ENCODE measurements at places on chromosomes 2 and 18.

DNA sequence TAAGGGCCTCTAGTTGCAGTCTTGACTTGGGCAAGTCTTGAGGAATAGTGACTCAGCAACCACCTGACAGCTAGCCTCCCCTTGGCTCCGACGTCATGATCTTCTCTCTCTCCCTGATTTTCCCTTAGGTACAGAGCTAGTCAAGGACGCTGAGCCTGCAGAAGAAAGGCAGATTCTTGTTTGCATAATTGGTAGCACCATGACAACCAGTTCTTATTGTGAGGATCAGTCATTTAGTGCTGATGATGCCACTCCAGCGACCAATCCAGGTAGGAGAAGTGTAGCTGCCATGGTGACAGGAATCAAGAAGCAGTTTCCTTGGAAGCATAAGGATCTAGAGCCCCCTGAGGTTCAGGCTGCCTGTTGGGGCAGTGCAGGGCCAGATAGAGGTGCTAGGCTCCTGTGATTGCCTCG lies 2.8 kb upstream of the RESP18 start:
- DNase-seq = no peak

GRCh38 chr2:113233593-113234550 lies 44.8 kb downstream of the PAX8 start:
- DNase-seq = no peak

- no peak for DNase-seq
Observed at GRCh38 chr18:63131106-63131958, 188.2 kb downstream of the BCL2 start.

DNA sequence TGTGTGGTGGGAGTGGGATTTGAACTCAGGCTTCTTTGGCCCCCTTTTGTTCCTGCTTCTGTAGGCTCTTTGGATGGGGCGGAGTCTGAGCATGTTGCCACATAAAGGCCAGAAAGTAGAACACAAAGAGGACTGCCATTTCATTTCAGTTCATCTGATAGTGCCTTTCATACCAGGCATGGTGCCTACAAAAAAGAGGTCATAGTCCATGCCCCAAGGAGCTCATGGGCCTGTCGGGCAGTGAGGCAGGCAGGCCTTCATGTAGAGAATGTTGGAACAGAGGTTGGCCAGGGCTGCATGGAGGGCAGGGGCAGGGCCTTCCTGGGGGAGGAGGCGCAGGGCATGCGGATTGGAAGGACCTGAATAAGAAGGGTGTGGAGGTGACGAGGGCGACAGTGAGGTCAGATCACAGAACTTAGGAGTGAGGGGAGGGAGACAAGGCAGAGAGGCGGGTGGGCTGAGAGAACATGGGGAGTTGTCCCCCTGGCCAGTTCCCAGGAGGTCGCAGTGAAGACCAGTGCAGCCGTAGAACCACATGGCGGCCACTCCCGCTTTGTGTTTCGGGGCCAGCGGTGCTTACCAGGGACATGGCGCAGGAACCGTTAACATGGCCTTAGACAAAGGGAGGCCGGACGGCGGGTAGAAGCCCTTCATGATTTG lies 49.1 kb downstream of the ITGB1BP1 start:
- no peak for DNase-seq

DNA sequence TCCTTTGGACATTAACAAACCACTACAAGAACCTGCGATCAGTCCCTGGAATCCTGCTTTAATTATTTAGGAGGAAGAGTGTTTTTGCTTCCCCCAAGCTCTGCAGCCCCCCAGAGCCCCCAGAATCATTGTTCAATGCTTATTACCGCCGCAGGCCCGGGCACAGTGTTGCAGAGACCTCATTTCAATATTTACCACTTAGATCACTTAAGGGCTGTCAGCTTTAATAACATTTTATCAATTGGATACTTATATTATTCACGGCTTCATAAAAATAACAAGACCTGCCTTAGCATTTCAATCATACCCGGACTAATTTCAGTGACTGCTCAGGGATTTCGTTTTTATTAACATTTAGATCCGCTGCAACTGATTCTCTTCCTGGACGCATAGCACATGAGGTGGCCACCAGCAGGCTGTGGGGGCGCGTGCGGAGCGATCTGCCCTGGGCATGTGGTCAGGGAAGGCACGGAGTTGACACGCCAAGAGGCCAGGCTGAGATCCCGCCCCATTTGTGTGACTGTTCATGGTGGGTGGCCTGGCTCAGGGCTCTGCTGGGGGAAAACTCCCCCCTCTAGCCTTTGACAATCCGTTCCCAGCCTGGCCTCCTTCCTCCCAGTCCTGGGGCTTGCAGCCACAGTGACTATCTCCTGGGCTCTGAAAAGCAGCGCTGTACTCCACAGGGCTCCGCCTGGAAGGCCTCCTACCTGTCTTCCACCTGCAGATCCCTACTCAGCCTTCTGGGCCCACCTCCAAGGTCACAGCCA lies 267.6 kb downstream of the SRBD1 start:
- DNase-seq = no peak

All from GM04503 (cell line).